ENCODE measurements at places on chromosomes 12 and 14. TPM values are rescaled to one million over a fixed set of nuclear protein-coding genes. Genes with fewer than 3 reads are reported as not detected.

SMIM41 gene
- total RNA-seq, result not detected

MANSC4 gene
- not detected for total RNA-seq

GPR84 gene
- total RNA-seq, result 0.39 TPM

CMAS gene
- total RNA-seq, result 33.9 TPM
